SK-MEL-5 (cell line): ENCODE measurements at places on chromosomes 7 and 10.
A peak's percentile ranks its signal among the peaks of the same experiment; 100 is the strongest.

DNA sequence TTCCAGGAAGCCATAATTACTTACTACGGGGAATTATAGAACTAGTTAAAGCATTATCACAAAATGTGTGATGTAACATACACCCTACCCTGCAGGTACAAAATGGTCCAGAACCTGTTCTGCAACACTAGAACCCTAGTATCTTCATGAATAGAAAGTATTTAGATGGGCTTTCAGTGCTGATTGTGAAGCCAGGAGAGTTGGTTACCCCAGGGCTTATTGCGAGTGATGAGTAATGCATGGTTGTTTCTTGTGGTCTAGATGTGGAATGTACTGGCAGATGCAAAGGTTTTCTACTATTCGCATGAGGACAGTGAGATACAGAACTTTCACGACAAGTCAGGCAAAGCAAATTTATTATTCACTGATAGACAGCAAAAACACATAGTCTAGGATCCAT lies 33.6 kb upstream of the AGR3 start:
- peak; percentile 59 for DNase-seq

DNA sequence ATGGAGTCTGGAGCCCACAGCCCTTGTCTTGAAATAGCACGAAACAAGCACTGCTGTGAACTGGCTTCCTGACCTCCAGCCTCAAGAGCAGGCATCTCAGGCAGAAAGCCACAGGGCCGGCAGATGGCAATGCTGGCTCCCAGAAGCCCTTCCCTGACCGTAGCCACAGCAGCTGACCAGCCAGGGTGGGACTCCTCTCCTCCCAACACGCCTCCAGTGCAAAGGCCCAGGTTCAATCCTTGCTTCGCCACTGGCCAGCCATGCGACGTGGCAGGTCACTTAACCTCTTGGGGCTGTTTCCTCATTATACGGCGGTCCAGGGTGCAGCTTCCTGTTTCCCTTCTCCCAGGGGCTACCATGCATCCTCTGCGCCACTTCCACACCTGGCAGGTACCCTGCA lies 12.8 kb downstream of the PRKAG2 start:
- DNase-seq, result peak; percentile 34

DNA sequence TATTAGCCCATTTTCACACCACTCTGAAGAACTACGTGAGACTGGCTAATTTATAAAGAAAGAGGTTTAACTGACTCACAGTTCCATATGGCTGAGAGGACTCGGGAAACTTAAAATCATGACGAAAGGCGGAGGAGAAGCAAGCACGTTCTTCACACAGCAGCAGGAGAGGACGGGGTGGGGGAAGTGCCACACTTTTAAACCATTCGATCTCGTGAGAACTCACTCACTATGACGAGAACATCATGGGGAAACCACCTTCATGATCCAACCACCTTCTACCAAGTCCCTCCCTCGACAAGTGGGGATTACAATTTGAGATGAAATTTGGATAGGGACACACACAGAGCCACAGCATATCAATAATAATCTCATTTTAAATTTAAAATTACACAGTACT lies 80.2 kb downstream of the VWDE start:
- DNase-seq, result peak; percentile 44

- no peak for DNase-seq
Measured at GRCh38 chr10:82888809-82889455, 1013.9 kb downstream of the NRG3 start.
